Cardiac fibroblast (primary cell): ENCODE measurements at places on chromosomes 4 and X.
A peak's percentile ranks its signal among the peaks of the same experiment; 100 is the strongest.

GRCh38 chrX:144293229-144293628 is 409.4 kb downstream of the UBE2NL start:
- peak; percentile 12 for DNase-seq

DNA sequence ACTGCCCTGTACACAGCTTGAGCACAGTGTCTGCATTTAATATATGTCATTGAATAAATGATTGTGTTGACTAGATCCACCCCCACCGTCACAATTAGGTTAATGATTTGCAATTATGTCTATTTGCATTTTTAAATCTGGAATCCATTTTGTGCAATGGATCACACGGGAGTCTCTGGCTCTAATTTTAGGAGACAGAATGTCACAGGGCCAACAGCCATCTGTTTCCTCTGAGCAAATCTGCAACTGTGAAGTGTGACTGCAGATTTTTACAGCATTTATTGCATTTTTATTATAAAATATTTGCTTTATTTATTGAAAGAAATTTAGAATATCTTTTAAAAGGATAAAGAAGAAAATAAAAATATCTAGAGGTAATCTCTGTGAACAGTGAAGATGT is 316.8 kb downstream of the HS3ST1 start:
- DNase-seq, result no peak

- DNase-seq, result peak; percentile 69
Measured at GRCh38 chr4:107131295-107131694, 95.2 kb upstream of the DKK2 start.

- no peak for DNase-seq
Measured at GRCh38 chr4:134382478-134383227, 181.1 kb upstream of the PABPC4L start.

GRCh38 chr4:149980941-149981340 is 97.3 kb upstream of the DCLK2 start:
- peak; percentile 74 for DNase-seq

- DNase-seq, result peak; percentile 17
Measured at GRCh38 chr4:74755486-74755885, 38.8 kb downstream of the BTC start.

DNA sequence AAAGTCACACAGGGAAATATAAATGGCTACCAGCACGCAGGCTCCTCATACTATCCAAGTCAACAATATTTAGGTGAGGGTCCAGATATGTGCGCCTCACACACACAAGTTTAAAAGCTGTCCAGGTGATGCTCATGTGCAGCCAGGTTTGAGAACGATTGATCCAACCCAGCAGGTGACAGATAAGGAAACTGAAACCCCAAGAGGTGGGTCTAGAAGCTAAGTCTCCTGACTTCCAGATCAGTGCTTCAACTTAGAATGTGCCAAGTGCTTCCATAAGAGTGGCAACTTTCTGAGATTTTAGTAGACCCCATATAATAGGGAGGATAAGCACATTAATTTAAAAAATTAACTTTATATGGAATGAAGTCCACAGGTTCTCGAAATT is 54.4 kb upstream of the NAP1L5 start:
- DNase-seq, result no peak

- peak; percentile 76 for DNase-seq
Measured at GRCh38 chr4:173169428-173170181, 994 bp downstream of the GALNT7 start.

GRCh38 chr4:115323106-115323707 is 209.8 kb upstream of the NDST4 start:
- no peak for DNase-seq

GRCh38 chr4:128847082-128847724 is 37.7 kb downstream of the JADE1 start:
- no peak for DNase-seq
